Thoracic aorta (tissue), 2 donors: ENCODE measurements at places on chromosomes 12 and 14.

DNA sequence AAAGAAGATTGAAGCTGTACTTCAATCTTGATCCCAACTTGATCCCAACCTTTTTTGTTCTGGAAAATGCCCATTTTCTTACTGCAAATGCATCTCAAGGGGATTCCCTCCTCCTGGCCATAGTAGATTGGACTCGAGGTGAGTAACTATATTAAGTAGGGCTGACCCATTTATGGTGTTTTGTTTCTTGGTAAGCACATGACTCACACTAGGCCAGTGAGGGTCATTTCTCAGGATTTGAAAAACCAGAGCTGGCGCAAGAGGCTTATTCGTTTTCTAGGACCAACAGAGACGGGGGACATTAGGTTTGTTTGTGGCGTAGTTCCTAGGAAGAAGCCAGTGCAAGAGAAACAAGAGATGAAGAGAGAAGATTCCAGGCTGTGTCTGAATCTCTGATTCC lies 51.4 kb downstream of the MRPL42 start:
- H3K27me3 ChIP-seq, result no peaks in the 10 kb centered on the region
- no peaks in the 10 kb centered on the region for H3K4me1 ChIP-seq
- no peak overlapping the region for H3K27ac ChIP-seq
- H3K36me3 ChIP-seq, result no peaks in the 10 kb centered on the region
- DNase-seq, result no peak

- H3K4me1 ChIP-seq, result no peaks in the 10 kb centered on the region
- H3K4me3 ChIP-seq, result no peak overlapping the region
- no peaks in the 10 kb centered on the region for H3K27me3 ChIP-seq
- no peak for DNase-seq
- no peaks in the 10 kb centered on the region for H3K36me3 ChIP-seq
Measured at GRCh38 chr14:59155886-59156285, 32.6 kb upstream of the DAAM1 start.

DNA sequence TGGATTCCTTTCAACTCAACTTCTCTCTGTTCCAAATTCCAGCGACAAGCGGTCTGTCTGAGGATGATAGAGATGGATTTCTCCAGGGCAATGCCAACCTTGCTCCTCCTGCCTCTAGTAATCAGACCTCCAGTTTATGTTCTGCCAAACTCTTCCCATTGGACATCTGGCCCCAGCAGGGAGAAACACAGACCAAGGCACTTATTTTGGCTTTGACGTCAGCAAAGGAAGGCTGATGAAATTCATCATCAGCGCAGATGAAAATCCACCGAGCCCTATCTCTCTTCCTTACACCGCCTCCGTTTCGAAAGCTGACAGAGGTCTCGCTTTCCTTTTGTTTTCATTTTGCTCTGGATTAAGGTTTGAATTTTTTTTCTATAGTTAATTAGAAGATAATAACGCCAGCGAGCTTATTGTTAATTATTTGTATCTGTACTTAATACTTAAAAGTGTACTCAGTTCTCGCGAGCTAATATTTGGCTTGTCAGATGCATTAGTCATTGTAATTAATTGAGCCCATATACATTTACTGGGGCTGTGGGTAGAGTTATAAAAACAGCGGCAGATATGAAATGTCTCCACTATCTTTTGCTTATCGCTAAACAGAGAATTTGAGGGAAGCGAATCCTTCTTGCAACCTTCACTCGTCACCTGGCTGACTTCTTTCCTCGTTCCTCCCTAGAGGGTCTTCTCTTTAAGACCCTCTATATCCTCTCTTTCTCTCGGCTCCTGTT lies 35.9 kb upstream of the MED13L start:
- H3K4me1 ChIP-seq, result peaks cover 32% of the 10 kb centered on the region
- DNase-seq, result no peak
- H3K27ac ChIP-seq, result no peak overlapping the region
- H3K4me3 ChIP-seq, result no peak overlapping the region

DNA sequence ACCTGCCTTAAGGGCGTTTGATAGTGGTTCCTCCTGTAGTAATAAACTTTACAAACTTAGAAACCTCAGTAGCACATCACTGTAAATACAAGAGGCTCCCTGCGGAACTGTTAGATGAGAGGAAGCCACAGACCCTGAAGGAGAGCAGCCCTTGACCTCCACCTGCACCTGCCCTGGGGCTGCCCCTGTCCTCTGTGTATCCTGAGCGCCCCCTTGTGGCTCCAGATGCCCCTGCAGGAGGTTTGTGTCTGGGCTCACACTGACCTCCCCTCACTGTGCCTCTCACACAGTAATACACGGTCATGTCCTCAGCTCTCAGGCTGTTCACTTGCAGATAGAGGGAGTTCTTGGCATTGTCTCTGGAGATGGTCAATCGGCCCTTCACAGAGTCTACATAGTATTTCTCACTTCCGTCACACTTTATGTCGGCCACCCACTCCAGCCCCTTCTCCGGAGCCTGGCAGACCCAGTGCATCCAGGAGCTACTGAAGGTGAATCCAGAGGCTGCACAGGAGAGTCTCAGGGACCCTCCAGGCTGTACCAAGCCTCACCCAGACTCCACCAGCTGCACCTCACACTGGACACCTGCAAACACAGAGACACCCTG lies 1059.8 kb downstream of the TMEM121 start:
- DNase-seq, result no peak
- no peaks in the 10 kb centered on the region for H3K27me3 ChIP-seq
- H3K4me3 ChIP-seq, result no peak overlapping the region
- no peaks in the 10 kb centered on the region for H3K4me1 ChIP-seq
- no peak overlapping the region for H3K27ac ChIP-seq

DNA sequence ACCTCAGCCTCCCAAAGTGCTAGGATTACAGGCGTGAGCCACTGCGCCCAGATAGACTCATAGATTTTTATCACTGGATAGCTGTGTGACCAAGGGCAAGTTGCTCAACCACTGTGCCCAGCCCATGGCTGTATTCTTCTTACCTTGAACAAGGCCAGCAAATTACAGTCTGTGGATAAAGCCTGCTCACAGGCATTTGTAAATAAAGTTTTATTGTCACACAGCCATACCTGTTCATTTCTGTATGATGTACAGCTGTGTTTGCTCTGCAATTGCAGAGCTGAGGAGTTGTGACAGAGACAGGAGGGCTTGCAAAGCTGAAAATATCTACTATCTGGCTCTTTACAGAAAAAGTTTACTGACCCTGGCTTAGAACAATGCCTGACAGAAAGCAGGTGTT lies 35.2 kb upstream of the LHX5 start:
- no peaks in the 10 kb centered on the region for H3K27me3 ChIP-seq
- H3K4me1 ChIP-seq, result no peaks in the 10 kb centered on the region
- no peak overlapping the region for H3K27ac ChIP-seq
- no peak overlapping the region for H3K4me3 ChIP-seq
- H3K36me3 ChIP-seq, result no peaks in the 10 kb centered on the region
- DNase-seq, result no peak

DNA sequence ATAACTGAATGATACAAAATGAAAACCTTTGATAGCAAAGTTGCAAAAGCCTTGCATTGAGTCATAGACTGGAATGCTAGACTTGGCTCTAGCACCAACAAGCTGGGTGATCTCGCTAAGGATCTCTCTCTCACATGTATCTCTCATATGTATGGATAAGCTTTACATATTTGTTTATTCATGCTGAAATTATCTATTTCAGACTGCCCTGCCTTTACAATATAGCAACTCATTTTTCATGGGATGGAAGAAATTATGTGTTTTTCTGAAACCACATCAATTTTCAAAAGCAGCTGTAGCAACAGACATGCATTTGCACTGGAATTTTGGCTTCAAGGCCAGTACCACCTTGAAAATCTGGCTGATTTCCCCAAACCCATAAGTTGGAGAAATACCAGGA lies 11.4 kb downstream of the RERG start:
- H3K4me1 ChIP-seq, result peaks cover 63% of the 10 kb centered on the region
- H3K36me3 ChIP-seq, result no peaks in the 10 kb centered on the region
- H3K27me3 ChIP-seq, result no peaks in the 10 kb centered on the region
- peak overlapping the region; percentile 35 for H3K4me3 ChIP-seq
- no peak for DNase-seq
- H3K27ac ChIP-seq, result peak overlapping the region; percentile 78

DNA sequence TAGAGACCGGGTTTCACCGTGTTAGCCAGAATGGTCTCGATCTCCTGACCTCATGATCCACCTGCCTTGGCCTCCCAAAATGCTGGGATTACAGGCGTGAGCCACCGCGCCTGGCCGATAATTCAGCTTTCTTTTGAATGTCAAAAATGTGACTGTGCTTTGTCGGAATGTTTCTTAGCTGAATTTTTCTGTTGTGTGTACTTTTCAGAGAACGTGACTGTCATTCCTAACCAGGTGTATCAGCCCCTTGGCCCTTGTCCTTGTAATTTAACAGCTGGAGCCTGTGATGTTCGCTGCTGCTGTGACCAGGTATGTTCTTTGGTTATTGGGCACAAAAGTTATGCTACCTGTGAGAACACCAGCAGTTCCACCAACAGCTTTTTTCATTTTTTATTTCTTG lies 8.1 kb downstream of the TCTN2 start:
- no peaks in the 10 kb centered on the region for H3K27me3 ChIP-seq
- no peaks in the 10 kb centered on the region for H3K4me1 ChIP-seq
- no peak for DNase-seq
- H3K27ac ChIP-seq, result no peak overlapping the region
- H3K4me3 ChIP-seq, result no peak overlapping the region

GRCh38 chr12:2543801-2544200 lies 251.0 kb upstream of the FKBP4 start:
- no peak overlapping the region for H3K4me3 ChIP-seq
- H3K4me1 ChIP-seq, result no peaks in the 10 kb centered on the region
- no peak for DNase-seq
- H3K27ac ChIP-seq, result no peak overlapping the region

DNA sequence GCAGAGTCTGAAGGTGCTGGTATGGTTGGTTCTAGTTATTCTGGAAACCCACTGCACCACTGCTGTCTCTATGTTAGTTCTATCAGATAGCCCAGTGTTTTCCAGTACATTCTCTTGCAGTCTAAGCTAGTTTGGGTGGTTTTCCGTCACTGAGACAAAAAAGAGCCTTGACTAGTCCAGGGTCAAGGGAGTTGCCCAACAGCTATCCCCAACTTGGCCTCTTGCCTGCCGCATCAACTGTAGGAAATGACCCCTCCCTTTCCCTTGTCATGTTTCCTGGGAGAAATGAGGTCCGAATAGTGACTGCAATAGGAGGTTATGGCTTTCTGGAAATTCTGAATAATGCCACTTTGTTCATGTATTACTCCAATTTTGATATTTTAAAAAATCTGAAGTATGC lies 160.4 kb downstream of the EFCAB11 start:
- no peak for DNase-seq
- no peak overlapping the region for H3K27ac ChIP-seq
- H3K4me1 ChIP-seq, result peaks cover 3% of the 10 kb centered on the region
- no peaks in the 10 kb centered on the region for H3K36me3 ChIP-seq
- no peaks in the 10 kb centered on the region for H3K27me3 ChIP-seq
- H3K4me3 ChIP-seq, result no peak overlapping the region

GRCh38 chr12:96571101-96571862 lies 81.9 kb downstream of the CFAP54 start:
- H3K4me3 ChIP-seq, result no peak overlapping the region
- H3K4me1 ChIP-seq, result no peaks in the 10 kb centered on the region
- no peak overlapping the region for H3K27ac ChIP-seq
- DNase-seq, result no peak

GRCh38 chr14:77084985-77085384 lies 13.1 kb upstream of the CIPC start:
- no peaks in the 10 kb centered on the region for H3K36me3 ChIP-seq
- H3K27me3 ChIP-seq, result no peaks in the 10 kb centered on the region
- no peak overlapping the region for H3K4me3 ChIP-seq
- no peaks in the 10 kb centered on the region for H3K4me1 ChIP-seq

- no peaks in the 10 kb centered on the region for H3K4me1 ChIP-seq
- H3K27ac ChIP-seq, result no peak overlapping the region
- DNase-seq, result no peak
- no peaks in the 10 kb centered on the region for H3K27me3 ChIP-seq
- no peak overlapping the region for H3K4me3 ChIP-seq
Measured at GRCh38 chr12:12127304-12127703, 56.6 kb downstream of the BCL2L14 start.

GRCh38 chr14:36818246-36818645 lies 156.6 kb downstream of the PAX9 start:
- H3K27me3 ChIP-seq, result no peaks in the 10 kb centered on the region
- H3K4me1 ChIP-seq, result no peaks in the 10 kb centered on the region
- DNase-seq, result no peak
- H3K27ac ChIP-seq, result no peak overlapping the region
- no peak overlapping the region for H3K4me3 ChIP-seq

GRCh38 chr14:31449971-31450610 lies 7.2 kb downstream of the DTD2 start:
- H3K4me1 ChIP-seq, result no peaks in the 10 kb centered on the region
- H3K27ac ChIP-seq, result no peak overlapping the region
- H3K27me3 ChIP-seq, result no peaks in the 10 kb centered on the region
- H3K36me3 ChIP-seq, result peaks cover 8% of the 10 kb centered on the region
- no peak overlapping the region for H3K4me3 ChIP-seq

DNA sequence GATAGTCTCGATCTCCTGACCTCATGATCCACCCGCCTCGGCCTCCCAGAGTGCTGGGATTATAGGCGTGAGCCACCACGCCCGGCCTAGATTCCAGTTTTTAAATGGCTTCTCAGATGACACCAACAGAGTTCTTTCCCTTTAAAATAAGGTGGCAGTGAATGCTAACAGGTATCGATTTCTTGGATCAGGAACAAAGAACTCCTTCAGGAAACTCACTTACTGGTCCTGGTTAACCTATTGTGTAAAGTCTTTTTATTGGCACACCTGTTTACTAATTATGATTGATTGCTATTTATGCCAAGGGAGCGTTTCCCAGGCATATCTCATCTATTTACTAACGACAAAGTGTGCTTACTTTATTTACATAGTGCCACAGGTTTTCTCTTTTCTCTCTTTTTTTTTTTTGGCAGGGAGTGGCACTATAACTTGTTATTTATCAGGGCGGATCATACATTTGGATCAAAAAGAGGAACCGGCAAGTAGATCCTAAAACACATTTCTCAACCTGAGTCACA lies 89.7 kb downstream of the GLT1D1 start:
- H3K27ac ChIP-seq, result no peak overlapping the region
- no peak for DNase-seq
- no peaks in the 10 kb centered on the region for H3K36me3 ChIP-seq
- H3K4me1 ChIP-seq, result no peaks in the 10 kb centered on the region
- H3K4me3 ChIP-seq, result no peak overlapping the region
- no peaks in the 10 kb centered on the region for H3K27me3 ChIP-seq

DNA sequence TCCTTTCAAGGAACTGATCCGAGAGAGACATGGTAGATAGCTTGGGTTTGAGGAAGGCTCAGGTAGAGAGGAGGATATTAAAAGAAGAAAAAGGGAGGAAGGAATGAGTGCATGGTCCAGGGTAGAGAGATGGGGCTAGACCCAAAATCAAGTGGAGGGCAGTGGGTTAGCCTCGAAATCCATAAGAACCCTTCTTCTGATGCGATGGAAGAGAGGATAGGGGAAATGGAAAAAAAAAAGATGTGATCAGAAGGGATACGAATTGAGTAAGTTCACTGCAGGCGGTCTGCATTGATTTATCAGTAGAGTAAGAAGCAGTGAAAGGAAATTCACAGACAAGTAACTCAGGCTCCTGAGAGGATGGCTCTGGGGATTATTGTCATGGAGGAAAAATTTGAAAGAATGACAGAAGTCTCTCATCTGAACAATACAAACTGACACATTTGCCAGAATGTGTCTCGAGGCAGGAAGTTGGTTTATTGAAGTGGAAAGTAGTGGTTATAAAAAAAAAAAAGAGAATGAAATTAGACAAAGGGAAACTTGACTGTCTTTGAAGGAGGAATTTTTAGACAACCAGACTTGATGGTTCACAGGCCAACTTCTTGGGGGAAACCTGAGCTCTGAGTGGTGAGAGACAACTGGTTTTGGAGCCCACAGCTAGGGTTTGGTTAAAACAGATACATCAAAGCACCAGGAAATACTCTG lies 10.2 kb downstream of the PPFIBP1 start:
- no peak overlapping the region for H3K27ac ChIP-seq
- H3K36me3 ChIP-seq, result no peaks in the 10 kb centered on the region
- no peak for DNase-seq
- H3K4me3 ChIP-seq, result no peak overlapping the region
- peaks cover 24% of the 10 kb centered on the region for H3K4me1 ChIP-seq
